ENCODE measurements at places on chromosomes 11 and 22. TPM values are rescaled to one million over a fixed set of nuclear protein-coding genes. Genes with fewer than 3 reads are reported as not detected.

DNA sequence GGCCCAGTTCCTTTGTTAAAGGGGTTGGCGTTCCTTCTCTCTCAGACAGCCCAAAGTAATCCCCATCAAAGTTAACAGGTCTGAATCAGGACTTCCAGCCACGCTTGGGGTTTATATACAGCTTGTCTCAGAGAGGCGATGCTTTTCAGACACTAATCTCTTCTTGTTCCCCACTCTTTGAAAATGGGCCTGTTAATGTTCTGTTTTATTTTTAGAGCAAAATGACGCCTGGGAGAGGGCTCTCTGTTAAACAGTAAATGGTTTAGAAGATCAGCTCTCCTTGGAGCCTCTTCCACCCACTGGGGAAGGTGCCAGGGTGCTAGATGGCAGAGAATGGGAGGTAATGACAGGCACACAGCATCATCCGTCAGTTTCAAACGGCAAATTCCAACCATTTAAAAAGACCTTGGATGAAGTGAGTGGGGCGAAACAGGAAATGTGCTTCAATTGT is 235.9 kb upstream of the NARS2 start:
- H3K36me3 ChIP-seq = no peaks in the 10 kb centered on the region
- no peaks in the 10 kb centered on the region for H3K4me1 ChIP-seq
- no peaks in the 10 kb centered on the region for H3K27me3 ChIP-seq
- no peak overlapping the region for H3K4me3 ChIP-seq
- DNase-seq = no peak

DNA sequence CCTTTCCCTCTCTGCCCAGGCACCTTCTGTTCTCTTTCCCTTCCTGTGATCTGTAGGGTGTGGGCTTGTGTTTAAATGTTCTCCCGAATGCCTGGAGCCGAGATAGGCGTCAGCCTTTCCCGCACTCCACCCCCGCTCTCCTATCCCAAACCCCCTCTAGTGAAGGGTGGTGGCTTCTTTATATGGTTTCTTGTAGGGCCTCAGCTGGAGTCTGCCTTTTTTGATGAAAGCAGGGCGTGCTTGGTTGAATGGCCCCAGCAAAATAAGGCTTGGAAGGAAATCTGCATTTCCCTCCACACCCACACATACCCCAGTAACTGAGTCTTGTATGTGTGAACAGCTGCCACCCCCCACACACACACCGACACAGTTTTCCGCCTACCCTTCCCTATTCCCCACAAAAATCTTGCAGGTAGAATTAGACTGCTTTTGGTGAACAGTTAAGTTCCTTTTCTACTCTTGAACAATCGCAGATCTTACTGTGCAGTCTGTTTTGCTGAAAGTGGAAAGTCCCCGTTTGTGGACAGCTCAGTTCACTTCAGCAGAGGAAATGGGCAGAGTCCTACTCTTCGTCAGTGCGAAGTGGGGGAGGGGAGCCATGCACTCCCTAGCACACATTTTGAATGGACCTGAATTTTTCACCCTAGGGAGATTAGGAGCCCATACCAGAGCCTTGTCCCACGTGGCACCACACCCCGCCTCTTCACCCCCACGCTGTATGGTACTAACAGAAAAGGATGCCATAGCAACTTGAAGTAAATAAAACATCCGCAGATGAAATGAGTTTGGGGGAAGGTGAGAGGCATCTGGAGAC is 25.5 kb upstream of the GRK2 start:
- peaks cover 42% of the 10 kb centered on the region for H3K4me1 ChIP-seq
- H3K27me3 ChIP-seq = no peaks in the 10 kb centered on the region
- peak; percentile 66 for DNase-seq
- H3K36me3 ChIP-seq = peaks cover 9% of the 10 kb centered on the region
- peak overlapping the region; percentile 83 for H3K27ac ChIP-seq

GRCh38 chr22:19891317-19892256 is 36.9 kb upstream of the GNB1L start:
- peak; percentile 25 for DNase-seq
- H3K27ac ChIP-seq = no peak overlapping the region

GRCh38 chr22:39647836-39648629 is 77.5 kb downstream of the CACNA1I start:
- no peaks in the 10 kb centered on the region for H3K4me1 ChIP-seq
- no peak overlapping the region for H3K27ac ChIP-seq
- no peak for DNase-seq
- no peaks in the 10 kb centered on the region for H3K27me3 ChIP-seq

- H3K27ac ChIP-seq = no peak overlapping the region
- H3K27me3 ChIP-seq = no peaks in the 10 kb centered on the region
- DNase-seq = no peak
- no peaks in the 10 kb centered on the region for H3K4me1 ChIP-seq
- no peaks in the 10 kb centered on the region for H3K36me3 ChIP-seq
Observed at GRCh38 chr11:113176599-113177360, 137.6 kb upstream of the TTC12 start.

- H3K4me1 ChIP-seq = no peaks in the 10 kb centered on the region
- DNase-seq = no peak
- H3K27me3 ChIP-seq = no peaks in the 10 kb centered on the region
- H3K27ac ChIP-seq = no peak overlapping the region
Observed at GRCh38 chr11:8832571-8833260, 78.3 kb upstream of the AKIP1 start.

DNA sequence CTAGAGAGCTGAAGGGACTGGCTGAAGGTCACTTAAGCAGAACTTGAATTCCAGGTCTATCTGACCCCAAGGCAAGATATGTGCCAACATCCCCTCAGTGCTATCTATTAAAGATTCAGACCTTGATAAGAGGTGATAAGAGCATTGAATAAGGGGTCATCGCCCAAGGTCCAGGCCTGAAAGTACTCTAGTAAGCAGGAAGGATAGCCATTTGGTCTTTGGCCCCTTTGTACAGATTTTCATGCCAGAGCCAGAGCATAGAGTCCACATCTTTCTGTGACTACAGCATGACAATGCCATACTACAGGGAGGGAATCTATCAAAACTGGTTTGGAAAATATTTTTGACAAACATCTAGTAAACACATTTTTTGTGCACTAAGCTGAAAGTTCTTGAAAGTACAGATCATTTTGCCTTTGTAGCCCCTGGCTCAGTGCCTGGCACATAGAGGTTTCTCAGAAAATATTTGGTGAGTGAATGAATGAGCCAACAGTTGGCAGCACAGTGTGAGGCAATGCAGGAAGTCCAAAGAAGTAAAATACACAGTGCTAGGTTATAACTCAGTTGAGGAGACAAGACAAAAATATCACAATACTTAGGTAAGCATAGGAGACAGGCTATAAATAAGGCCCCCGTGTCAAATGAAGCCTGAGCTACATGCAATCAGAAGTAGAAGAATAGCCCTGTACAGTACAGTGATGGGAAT is 15.1 kb upstream of the RRAS2 start:
- no peaks in the 10 kb centered on the region for H3K36me3 ChIP-seq
- no peak overlapping the region for H3K4me3 ChIP-seq
- peaks cover 15% of the 10 kb centered on the region for H3K4me1 ChIP-seq
- no peaks in the 10 kb centered on the region for H3K27me3 ChIP-seq
- no peak overlapping the region for H3K27ac ChIP-seq
- DNase-seq = peak; percentile 57

- DNase-seq = peak; percentile 95
- no peaks in the 10 kb centered on the region for H3K36me3 ChIP-seq
- H3K4me1 ChIP-seq = peaks cover 12% of the 10 kb centered on the region
- no peak overlapping the region for H3K27ac ChIP-seq
- H3K27me3 ChIP-seq = no peaks in the 10 kb centered on the region
Observed at GRCh38 chr22:27372969-27373670, 428.4 kb downstream of the MN1 start.

DNA sequence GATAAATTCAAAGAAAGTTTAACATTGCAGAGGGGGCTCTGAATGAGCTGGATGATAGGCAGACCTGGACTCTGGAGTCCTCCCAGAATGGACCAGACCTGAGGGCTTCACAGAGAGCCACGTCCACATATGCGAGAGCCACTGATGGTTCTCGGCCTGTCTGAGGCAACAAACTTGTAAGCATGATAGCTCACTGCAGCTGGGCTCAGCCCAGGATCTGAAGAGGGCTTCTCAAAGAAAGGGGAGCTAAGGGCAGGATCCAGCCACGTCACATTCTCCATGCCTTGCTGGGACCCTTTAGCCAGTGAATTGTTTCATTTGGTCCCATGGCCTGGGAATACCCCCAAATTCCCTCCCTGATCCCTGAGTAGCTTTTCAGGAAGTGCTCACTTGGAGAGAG is 98.9 kb downstream of the ATXN10 start:
- H3K4me3 ChIP-seq = no peak overlapping the region
- H3K27ac ChIP-seq = no peak overlapping the region
- no peak for DNase-seq
- H3K36me3 ChIP-seq = no peaks in the 10 kb centered on the region
- no peaks in the 10 kb centered on the region for H3K4me1 ChIP-seq

DNA sequence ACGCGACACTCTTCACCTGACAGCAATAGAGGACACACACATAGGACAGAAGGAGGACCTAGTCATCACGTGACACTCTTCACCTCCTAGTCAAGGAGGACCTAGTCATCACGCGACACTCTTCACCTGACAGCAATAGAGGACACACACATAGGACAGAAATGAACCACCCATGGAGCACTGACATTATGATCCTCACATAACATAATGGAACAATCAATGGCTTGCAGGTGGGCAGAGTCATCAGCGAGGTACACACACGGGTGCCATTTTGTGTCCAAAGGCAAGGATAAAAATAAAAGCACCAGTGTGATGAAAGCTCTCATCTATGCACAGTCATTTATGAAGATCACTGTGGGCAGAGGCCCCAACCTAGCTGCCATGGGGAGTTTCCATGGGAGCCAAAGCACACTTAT is 354.7 kb downstream of the LARGE1 start:
- H3K4me1 ChIP-seq = peaks cover 37% of the 10 kb centered on the region
- no peaks in the 10 kb centered on the region for H3K27me3 ChIP-seq
- no peak for DNase-seq

- peaks cover 5% of the 10 kb centered on the region for H3K4me1 ChIP-seq
- H3K27ac ChIP-seq = peak within 1 kb of the TSS; percentile 40
- H3K27me3 ChIP-seq = no peaks in the 10 kb centered on the region
- peak; percentile 73 for DNase-seq
- H3K4me3 ChIP-seq = peak within 1 kb of the TSS; percentile 93
Observed at GRCh38 chr11:47715082-47715669, at the start of gene AGBL2. Gene AGBL2, minus strand, starts transcription at chr11:47715369. Its CDS starts 719 bp downstream, at chr11:47714650.

GRCh38 chr11:45089676-45090499 is 56.6 kb upstream of the PRDM11 start:
- no peaks in the 10 kb centered on the region for H3K27me3 ChIP-seq
- peaks cover 24% of the 10 kb centered on the region for H3K4me1 ChIP-seq
- DNase-seq = no peak
- no peak overlapping the region for H3K4me3 ChIP-seq

GRCh38 chr11:121570453-121570852 is 117.7 kb upstream of the SORL1-AS1 start:
- H3K4me3 ChIP-seq = no peak overlapping the region
- H3K4me1 ChIP-seq = no peaks in the 10 kb centered on the region
- H3K36me3 ChIP-seq = no peaks in the 10 kb centered on the region
- H3K27ac ChIP-seq = no peak overlapping the region
- no peaks in the 10 kb centered on the region for H3K27me3 ChIP-seq

C11orf65 gene
- total RNA-seq = 1.3 TPM

RFPL1 gene
- total RNA-seq = not detected

LSP1 gene
- 11.5 TPM for total RNA-seq
